Posterior vena cava (tissue), 2 donors: ENCODE measurements at places on chromosomes 12 and 14. TPM values are rescaled to one million over a fixed set of nuclear protein-coding genes. Genes with fewer than 3 reads are reported as not detected.

Gene DNAJC22
- total RNA-seq = not detected

Gene TTC6
- not detected for total RNA-seq

Gene KRT79
- not detected for total RNA-seq

Gene GSG1
- total RNA-seq = not detected

Gene AQP2
- 0.42 TPM for total RNA-seq

Gene PTCSC3
- not detected for total RNA-seq

Gene STXBP6
- total RNA-seq = 14.9 TPM

Gene BCL7A
- 7.6 TPM for total RNA-seq

Gene GOLGA5
- 42.9 TPM for total RNA-seq

Gene CLEC4D
- 2.7 TPM for total RNA-seq

Gene KCNA5
- total RNA-seq = 4.5 TPM

Gene CCDC196
- total RNA-seq = not detected

Gene NKX2-1
- not detected for total RNA-seq

Gene KDM5A
- 50.1 TPM for total RNA-seq

Gene TAOK3
- 31.8 TPM for total RNA-seq

Gene MUCL1
- total RNA-seq = not detected

Gene FBXL14
- 7.3 TPM for total RNA-seq

Gene CLEC2A
- total RNA-seq = not detected

Gene CCNB1IP1
- 31.1 TPM for total RNA-seq

Gene PSMC6
- total RNA-seq = 94.9 TPM

Gene STAT6
- total RNA-seq = 162 TPM

Gene TAS2R43
- total RNA-seq = 0.33 TPM

Gene IL26
- not detected for total RNA-seq

Gene LRCOL1
- total RNA-seq = 0.62 TPM

Gene PPM1H
- 2.8 TPM for total RNA-seq

Gene PRPH
- total RNA-seq = 0.67 TPM

Gene SPIC
- total RNA-seq = not detected

Gene TMEM233
- total RNA-seq = 0.90 TPM
